Suprapubic skin (tissue), 4 donors: ENCODE measurements at places on chromosomes 11 and 22. TPM values are rescaled to one million over a fixed set of nuclear protein-coding genes. Genes with fewer than 3 reads are reported as not detected.

The C1QTNF4 gene
- total RNA-seq: 0.76 TPM

DNA sequence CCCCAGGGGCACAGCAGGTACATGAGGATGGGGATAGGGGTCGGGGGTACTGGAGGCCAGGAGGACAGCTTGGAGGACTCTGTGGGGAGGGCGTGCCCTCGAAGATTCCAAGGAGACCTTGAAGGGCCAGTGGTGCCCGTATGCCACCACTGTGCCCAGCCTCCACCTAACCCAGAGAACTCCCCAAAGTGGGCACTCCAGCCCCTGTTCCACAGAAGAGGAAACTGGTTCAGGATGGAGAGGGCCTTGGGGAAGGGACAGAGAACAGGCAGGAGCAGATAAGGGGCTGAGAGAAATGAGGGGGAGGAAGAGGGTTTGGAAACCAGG lies 2.2 kb upstream of the PHLDA2 start:
- DNase-seq: no peak

DNA sequence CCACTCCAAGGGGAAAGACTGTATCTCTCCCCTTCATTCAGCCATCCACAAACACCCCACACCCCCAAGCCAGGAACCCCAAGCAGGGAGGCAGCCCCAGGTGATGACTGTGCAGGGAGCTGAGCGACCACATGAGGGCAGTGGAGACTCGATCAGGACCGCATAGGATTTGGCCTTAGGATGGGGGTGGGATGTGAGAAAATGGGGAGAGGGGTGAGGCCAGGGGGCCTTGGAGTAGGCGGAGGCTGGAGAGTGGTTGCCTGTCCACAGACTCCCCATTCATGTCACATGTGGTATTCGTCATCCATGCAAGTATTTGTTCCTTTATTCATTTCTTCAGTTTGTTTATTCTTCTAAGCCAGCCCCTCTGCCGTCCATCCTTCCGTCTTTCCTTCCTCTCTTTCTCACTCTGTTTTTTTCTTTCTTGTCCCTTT lies 2.7 kb upstream of the RHOD start:
- DNase-seq: no peak

GRCh38 chr11:45662665-45663485 lies 2.5 kb downstream of the CHST1 start:
- no peak for DNase-seq

The EPS8L2 gene
- 193 TPM for total RNA-seq

DNA sequence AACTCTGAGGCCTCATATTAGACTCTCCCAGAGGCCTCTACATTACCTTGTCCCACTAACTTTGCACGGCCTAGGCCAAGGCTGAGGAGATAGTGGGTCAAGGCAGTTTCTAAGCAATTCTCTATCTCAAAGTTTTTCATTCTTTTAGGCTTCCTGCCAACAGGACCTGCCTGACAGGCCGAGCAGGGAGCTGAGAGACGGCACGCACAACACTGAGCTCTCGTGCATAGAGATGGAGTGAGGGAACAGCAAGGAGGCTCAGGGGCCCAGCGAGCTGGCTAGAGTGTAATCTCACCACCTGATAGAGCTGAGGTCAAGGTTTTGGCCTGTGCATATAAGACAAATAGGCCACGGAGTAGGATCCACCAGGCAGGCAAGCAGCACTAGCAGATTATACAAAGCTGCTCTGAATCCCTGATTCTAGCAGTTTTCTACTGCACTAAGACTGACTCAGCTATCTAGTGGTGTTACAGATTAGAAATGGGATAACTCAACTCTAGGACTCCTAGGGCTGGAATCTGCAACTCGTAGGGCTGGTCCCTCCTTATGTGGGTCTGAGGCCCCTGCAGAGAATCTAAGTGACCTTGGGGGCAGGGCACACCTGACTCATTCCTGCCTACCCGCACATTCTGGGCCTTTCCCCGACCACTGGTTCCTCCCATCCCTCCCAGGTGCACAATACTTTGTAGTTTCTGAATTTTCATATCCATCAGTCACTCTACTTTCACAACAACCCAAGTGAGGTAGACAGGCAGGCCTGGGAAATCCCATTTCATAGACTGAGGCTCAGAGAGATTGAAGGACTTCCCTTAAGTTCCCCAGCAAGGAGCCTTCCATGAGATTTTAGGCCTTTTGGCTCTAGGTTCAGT lies 1.7 kb downstream of the CYB5R2 start:
- DNase-seq: no peak

The MPEG1 gene
- total RNA-seq: 2.7 TPM

The BLID gene
- not detected for total RNA-seq

- peak; percentile 78 for DNase-seq
These were observed 3.9 kb downstream of the RASL10A start for GRCh38 chr22:29311464-29312217.

The SYT9 gene
- 0.70 TPM for total RNA-seq

DNA sequence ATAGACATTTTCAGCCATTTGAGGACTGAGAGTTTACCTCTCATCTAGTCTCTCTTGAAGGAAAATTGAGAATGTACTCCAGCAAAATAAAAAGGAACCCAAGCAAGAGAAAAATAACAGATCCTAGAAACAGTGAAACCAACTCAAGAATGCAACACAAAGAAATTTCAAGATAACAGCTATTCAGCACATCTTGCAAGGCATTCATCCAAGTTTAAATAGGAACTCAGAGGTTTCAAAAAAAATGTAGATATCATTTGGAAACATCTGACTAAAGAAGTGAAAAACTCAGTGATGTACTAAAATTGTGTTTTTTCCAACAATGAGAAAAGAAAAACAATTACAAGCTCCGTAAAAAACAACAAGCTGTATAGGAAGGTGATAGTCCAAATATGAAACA lies 76.4 kb downstream of the TMEM135 start:
- DNase-seq: no peak

- DNase-seq: no peak
These were observed 116.2 kb downstream of the KIAA1671 start for GRCh38 chr22:25068707-25069106.

DNA sequence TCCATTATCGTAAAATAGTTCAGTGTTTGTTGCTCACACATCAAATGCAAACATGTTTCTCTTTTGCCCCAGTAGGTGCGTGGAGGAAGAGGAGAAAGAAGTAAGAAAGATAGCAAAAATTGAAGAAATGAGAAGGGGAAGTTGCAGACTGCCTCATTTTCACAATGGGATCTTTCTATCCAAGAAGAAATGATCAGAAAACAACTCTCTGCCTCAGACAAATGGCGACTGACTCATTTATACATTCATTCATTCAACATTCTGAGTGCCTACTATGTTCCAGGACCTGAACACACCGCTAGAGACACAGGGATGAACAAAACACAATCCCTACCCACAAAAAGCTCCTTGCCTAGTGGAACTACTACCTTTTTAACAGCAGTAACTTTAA lies 367 bp downstream of the HPS5 start:
- no peak for DNase-seq

DNA sequence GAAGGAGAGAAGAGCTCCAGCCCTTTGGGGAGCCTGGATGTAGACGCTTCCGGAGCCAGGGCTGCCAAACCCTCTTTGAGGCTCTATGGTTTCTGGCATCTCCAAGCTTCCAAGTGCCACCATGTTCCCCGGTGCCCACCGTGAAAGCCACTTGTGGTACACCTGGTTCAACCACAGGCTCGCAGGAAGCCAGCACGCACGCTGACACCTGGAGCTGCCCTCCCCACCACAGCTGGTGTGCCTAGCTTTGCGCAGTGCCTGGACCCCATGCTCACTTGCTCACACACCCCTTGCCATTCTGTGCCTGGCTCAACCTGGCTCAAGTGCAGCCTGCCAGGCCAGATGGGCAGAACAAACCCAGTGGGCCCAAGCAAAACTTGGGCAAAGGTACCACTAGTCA lies 831.4 kb downstream of the DLG2 start:
- no peak for DNase-seq

- no peak for DNase-seq
These were observed at the start of gene SPTBN2 for GRCh38 chr11:66728693-66729385. Gene SPTBN2, minus strand, starts transcription at chr11:66729216. Its CDS starts 7,976 bp downstream, at chr11:66721240.

DNA sequence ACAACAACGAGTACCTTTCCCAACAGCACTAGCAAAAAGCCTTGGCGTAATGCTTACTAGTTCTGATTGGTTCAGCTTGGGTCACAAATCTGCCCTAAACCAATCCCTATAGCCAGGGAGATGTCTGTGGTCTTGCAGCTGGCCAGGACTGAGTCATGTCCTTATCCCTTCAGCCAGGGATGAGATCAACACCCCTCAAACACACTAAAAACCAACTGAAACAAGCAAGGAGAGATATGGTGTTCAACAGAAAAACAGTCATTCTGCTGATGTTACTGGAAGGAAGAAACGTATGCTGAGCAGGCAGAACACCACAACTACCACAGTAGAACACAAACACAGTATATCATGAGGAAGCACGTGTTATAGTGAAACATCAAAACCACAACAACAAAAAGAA lies 375.6 kb downstream of the LARGE1 start:
- no peak for DNase-seq

DNA sequence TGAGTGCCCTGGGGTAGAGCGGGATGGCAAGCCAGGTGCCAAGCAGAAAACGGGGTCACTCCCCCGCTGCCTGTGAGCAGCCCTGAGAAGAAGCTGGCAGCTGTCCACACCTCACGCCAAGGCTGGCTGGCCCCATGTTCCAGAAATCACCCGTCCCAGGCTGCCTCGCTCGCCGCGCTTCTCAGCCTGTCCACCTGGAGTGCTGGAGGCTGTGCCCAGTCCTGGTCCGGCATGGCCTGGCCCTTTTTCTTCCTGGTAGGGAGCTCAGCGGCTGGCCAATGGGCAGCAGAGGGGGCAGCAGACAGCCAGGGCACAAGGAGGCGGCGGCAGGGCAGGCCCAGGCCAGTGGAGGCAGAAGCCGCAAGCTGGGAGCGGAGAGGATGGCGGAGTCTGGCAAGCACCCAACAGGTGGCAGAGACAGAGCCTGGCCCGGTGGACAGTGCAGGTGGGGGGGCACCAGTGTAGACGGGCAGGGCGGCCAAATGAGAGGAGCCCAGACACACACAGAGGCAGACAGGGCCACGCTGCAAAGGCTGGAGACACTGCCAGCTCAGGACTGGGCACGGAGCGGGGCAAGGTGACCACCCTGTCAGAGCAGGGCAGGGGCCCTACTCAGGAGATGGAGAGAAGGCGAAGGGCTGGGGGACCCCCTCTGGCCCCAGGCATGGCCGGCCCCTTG lies 37.2 kb upstream of the TH start:
- peak; percentile 54 for DNase-seq

- no peak for DNase-seq
These were observed 58.8 kb upstream of the LINC01488 start for GRCh38 chr11:69422645-69423044.

GRCh38 chr11:70836071-70836470 lies 416.3 kb downstream of the SHANK2 start:
- DNase-seq: no peak

The KRTAP5-1 gene
- total RNA-seq: not detected

The ACAD8 gene
- 50.6 TPM for total RNA-seq

GRCh38 chr11:133386262-133386661 lies 146.0 kb downstream of the OPCML start:
- DNase-seq: no peak

DNA sequence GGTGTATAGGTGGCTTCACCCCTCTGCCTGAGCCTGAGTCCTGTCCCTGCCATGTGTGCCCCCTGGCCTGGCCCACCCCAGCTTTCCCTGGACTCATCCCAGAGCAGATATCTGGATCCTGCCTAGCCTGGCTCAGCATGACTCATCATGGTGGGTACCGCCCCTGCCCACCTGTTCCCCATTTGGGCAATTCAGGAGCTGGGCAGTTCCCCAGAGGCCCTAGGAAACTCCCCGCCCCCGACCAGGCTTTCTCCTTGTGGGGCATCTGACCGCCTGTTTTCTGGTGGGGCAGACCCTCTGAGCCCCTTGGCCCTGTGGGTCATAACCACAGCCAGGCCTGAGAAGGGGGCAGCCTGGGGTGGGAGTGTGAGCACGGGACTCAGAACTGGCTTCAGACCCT lies 4.4 kb downstream of the TSPO start:
- DNase-seq: no peak

DNA sequence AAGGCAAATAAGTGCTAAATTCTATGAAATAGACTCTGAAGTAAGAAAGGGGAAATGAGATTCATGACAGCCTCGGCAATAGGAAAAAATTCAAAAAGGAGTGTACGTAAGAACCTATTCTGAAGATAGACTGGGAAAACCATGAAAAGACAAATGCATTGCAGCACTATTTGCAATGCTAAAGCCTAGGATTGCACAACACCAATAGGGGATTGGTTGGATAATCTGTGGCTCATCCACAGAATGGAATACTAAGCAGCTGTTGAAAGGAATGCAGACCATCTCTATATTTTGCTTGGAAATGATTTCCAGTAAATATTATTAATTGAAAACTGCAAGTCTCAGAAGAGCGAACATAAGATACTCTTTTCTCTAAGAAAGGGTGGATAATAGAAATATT lies 91.7 kb upstream of the CLMP start:
- DNase-seq: no peak

The MACROD1 gene
- total RNA-seq: 46.3 TPM

DNA sequence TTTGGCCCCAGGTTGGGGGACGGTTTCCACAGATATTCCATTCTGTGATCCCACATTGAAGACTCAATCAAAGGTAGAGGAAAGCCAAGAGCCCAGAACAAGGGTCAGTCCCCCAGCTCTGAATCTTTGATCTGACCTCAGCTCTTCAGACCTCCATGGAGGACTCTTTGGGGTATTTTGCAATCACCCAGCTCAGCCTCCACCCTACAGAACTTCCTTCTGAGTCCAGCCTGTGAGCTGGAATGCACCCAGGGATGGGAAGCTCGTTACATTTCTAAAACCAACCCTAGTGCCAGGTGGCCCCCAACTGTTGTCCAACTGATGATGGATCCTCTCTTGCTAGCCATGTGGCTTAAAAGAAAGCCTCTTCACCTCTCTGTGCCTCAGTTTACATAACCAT lies 335.3 kb downstream of the MN1 start:
- DNase-seq: no peak

The P2RX3 gene
- total RNA-seq: not detected

The GRK3 gene
- total RNA-seq: 3.6 TPM

- peak; percentile 83 for DNase-seq
These were observed 39.1 kb upstream of the CREB3L1 start for GRCh38 chr11:46238078-46238966.

- no peak for DNase-seq
These were observed 20.0 kb downstream of the PPFIA1 start for GRCh38 chr11:70290361-70291065.

The DHCR7 gene
- total RNA-seq: 80.7 TPM

DNA sequence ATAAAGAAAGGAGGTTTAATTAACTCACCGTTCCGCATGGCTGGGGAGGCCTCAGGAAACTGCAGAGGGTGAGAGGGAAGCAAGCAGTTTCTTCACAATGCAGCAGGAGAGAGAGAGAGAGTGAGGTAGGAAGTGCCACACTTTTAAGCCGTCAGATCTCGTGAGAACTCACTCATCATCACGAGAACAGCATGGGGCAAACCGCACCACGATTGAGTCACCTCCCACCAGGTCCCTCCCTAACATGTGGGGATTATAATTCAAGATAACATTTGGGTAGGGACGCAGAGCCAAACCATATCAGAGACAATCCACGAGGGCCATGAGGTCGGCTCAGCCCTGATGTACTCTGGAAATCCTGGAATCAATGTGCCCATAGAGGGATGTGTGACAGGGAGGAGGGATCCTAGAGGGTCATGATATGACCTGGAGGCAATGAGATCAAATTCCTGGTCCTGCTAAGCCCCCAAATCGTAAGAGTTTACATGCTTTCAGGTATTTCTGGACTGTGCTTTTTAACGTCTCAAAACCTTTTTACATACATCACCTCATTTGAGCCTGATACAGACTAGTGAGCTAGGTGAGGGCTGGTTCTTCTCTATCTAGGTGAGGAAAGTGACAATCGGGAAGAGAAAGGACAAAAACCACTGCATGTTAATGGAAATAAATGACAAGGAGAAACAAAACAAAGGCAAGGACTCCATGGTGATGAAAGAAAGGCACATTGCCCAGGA lies 19.5 kb upstream of the RASSF10 start:
- DNase-seq: no peak
